KG1 (cell line): ENCODE measurements at places on chromosomes 3 and 15.

- DNase-seq: no peak
These were observed 100.7 kb downstream of the SMARCC1 start for GRCh38 chr3:47681016-47681415.

- DNase-seq: no peak
These were observed 498.6 kb downstream of the NAALADL2 start for GRCh38 chr3:175357758-175358157.

DNA sequence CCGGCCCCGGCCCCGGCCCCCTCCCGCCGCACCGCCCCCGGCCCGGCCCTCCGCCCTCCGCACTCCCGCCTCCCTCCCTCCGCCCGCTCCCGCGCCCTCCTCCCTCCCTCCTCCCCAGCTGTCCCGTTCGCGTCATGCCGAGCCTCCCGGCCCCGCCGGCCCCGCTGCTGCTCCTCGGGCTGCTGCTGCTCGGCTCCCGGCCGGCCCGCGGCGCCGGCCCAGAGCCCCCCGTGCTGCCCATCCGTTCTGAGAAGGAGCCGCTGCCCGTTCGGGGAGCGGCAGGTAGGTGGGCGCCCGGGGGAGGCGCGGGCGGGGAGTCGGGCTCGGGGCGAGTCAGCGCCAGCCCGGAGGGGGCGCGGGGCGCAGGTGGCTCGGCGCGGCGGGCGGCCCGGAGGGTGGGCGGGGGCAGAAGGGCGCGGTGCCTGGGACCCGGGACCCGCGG, 352 bp downstream of the CHRD start:
- DNase-seq: no peak

GRCh38 chr3:127692501-127693335, 20.0 kb downstream of the ABTB1 start:
- DNase-seq: no peak

DNA sequence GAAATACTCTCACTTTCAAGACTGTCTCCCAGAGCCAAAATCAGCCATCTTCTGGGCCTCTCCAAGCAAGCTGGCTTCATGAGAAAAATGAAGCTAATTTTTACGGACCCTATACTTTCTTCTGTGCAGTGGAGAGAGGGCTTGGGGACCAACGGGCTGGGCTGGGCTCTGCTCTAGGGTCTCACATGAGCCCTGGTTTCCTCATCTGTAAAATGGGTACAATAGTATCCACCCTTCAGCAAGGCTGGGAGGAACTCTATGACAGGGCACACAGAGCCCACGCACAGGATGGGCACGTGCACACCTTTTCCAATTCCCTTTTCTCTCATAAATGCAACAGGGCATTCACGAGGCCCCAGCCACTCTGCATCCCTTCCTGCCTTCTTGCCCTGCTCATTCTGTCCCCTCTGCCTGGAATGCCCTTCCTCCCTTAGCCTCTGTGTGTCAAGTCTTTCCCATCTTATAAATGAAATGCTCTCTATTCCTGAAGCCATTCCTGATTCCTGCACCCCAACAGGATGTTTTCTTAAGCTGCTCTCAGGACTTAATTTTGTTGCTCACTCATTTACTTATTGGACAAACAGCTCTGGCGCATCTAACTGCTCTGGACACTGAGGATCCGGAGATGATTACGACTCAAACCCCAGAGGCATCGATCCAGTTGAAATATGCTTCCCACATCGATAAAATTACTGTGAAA, 32.9 kb upstream of the SEC13 start:
- DNase-seq: no peak

DNA sequence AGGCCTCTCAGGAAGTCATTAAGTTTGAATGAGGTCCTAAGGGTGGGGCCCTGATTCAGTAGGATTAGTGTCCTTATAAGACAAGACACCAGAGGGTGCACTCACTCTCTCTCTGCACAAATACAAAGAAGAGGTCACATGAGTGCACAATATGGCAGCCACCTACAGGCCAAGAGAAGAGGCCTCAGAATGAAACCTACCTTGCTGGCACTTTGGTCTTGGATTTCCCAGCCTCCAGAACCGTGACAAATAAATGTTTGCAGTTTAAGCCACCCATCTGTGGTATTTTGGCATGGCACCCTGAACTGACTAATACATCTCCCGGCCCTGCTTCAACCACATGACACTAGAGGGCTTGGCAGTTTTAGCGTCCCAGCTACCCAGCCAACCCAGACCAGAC, 73.9 kb upstream of the CHRNB4 start:
- DNase-seq: no peak

DNA sequence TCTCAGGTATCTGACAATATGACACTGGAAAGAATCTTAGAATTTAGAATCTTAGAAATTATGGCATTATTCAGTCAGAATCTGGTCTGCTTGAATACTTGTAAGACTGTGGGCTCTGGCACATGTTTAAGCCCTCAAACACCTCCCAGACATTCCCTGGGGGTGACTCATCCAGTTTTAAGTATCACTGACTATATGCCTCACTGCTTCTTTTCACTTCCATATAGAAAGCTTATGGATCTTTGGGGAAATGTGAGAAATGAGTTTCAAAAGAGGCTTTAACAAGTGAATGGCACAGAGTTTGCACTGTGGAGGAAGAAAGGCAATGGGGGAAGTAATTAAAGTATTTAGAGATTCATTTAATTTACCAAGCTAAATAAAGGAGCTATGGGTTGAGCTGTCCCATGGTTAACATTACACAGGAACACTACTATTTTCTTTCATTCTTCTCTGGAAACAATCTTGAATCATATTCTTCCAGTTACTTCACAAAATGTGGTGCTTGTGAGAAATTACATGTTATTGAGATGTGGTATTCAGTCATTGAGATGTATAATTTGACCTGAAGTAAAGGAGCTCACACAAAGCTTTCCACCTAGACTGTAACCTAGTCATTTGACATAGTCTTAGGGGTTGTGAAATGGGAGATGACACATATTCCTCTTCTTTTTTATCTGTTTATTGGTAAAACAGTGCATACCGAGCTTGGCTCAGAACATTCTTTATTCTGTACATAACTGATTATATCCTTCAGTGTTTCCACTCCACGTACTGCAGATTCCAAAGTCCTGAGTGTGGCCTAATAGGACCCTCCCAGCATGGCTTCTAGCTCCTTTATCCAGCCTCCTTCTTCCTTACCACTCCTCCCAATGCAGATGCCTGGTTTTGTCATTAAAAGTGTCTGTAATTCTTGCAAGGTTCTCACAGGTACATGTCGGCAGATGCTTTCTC, 544.6 kb upstream of the NECTIN3 start:
- DNase-seq: no peak

DNA sequence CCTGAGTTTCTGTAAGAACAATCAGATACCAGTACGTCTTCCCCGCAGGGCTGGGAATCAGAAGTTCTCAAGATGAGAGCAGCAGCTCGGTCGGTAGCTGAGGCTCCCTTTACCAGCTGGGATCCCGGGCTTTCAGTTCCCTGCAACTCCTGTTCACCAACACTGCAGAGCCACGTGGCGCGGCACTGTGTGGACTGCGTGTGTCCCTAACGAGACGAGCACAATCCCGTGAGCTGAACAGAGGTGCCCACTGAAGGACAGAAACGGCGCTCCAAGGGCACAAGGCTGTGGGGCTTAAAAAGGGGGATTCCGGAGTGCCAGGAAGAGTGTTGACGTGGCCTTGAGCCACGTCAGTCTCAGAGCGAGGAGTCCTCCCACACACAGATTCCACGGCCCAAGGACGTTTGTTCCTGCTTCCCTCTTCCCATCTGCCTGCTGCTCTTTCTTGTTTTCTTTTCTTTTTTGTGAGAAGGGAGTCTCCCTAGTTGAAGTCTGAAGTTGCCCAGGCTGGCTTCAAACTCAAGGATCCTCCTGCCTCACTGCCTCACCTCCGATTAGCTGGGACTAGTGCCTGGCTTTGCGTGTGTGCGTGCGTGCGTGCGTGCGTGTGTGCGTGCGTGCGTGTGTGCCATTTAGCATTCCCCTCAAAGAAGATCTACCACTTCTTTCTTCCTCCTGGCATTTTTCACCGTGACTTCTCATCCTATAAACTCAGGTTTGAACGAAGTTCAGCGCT, 37.1 kb upstream of the RPL35A start:
- DNase-seq: no peak

DNA sequence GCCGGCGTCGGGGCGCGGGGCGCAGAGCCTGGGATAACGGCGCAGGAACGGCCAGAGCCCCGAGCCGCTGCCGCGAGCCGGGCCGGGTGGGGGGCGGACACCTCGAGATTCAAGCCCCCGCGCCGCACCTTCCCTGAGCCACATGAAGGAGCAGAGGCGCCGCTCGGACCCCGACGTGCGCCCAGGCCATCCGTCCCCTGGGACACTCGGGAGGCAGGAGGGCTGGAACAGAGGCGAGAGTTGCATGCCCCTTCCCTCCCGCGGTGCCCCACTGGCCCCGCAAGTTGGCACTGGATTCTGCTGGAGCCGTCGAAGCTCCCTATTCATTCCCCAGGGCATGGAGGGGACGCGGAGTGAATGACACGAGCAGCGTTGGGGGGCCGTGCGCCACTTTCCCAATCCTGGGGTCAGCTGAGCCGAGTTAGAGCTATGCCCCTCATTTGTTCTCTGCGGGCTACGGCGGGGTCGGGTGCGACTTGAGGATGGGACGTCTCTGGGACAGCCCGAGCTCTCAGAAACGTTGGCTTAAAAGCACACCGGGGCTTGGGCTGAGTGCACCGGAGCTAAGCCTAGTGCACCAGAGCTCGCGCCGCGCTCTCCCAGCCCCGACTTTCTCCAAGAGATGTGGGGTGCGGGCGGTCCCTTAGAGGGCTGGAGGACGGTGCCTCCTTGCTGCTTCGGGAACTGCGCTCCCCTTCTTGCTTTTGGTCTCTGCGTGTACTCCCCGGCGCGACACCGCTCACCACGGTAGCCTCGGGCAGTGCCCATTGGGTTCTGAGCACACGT, 588 bp downstream of the SLC6A1 start:
- DNase-seq: no peak

DNA sequence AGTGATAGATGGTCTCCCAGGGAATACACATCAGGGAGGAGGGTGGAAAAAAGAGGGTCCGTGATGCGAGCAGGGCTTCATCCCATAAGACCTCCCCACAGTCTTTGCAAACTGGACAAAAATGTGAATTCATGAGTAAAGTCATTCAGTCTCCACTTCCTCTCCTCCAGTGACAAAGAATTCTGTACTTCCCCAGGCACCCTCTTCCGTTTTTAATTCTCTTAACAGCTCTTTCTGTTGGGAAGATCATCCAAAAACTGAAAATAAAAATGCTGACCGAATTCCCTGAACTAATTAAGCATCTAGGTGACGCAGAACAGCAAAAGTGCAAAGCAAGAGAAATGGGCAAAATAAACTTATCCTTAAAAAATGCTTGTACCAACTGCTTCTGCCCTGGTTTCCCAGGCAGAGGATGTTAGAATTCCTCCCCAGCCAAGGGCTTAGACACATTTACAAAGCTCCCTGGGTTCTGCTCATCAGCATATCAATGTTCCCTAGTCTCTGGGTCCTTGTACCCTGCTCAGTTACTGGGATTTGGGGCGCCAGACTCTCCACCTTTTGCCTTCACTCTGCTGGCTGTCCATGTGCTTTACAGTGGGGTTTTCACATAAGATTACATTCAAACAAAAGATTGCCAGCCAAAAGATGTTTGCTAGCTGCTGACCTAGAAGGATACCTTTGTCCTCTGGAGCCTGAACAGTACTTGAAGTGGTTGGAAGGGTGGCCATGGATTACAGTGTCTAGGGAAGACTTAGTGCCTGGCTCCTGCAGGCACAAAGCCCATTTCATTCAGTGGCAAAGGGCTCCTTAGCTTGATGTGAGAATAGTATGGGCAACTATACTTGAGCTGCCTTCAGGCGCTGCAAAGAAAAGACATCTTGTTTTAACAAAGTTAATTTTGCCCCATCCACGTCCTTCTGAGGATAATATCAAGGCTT, 69.4 kb downstream of the ARNT2 start:
- no peak for DNase-seq

GRCh38 chr3:142213298-142213697, 12.1 kb downstream of the GK5 start:
- no peak for DNase-seq

- DNase-seq: no peak
These were observed 247.2 kb downstream of the SHQ1 start for GRCh38 chr3:72601060-72601459.

GRCh38 chr3:134066651-134067530, 37.2 kb upstream of the SLCO2A1 start:
- DNase-seq: no peak

DNA sequence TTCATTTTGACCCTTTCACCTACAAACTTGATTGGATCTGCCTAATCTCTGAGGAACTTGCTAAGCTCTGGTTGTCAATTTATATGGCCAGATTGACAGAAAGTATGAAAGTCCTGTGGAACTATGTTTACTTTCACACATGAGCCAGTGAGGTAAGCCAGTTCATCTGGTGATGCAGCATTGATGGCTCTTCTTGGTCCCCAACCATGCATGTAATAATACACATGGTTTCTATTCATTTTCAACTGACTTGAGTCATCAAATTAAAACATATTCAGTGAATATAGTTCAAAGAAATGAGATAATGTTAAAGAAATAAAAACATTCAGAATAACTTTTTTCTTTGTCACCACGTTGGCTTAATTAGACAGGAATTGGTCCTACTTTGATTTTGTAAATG, 336.1 kb upstream of the THBS1 start:
- DNase-seq: no peak

- no peak for DNase-seq
These were observed 778.5 kb downstream of the NTRK3 start for GRCh38 chr15:87477737-87478686.

- DNase-seq: no peak
These were observed 160.7 kb downstream of the BBX start for GRCh38 chr3:107683447-107683846.

GRCh38 chr15:89893027-89893426, 767 bp downstream of the AP3S2 start:
- DNase-seq: no peak

DNA sequence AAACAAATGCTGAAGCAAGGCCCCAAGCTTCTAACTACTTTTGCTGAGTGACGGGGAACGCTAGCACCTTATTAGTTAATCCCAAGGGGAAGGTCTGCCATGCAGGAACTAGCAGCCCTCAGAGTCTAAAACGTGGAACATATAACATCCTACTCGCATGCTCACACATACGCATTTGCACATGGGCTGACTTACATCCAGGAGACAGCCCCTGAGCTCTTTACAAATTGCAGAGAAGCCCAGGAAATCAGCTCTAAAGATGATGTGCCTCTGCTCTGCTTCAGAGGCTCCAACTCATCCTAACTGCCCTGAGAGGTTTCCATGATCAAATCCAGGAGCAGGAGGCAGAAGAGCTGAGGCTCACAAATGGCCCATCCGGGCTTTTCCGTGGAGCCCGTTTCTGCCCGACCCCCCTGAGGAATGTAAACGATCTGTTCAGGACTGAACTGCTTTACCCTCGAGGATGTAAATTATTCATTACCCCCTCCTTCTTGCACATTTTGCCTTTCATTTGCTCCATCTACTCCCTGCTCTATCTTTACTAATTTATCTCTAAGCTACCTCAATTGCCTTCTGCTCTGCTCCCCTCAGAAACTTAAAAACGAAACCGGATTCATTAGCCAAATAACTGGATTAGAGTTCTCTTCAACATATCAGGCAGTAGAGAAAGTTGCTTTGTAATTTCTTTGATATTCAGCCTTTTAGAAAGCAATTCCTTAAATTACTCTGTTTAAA, 141.9 kb upstream of the CCDC54 start:
- no peak for DNase-seq

- DNase-seq: peak; percentile 26
These were observed 2.1 kb upstream of the ISY1 start for GRCh38 chr3:129162729-129163579.
